ENCODE measurements at places on chromosomes 3 and 15.

DNA sequence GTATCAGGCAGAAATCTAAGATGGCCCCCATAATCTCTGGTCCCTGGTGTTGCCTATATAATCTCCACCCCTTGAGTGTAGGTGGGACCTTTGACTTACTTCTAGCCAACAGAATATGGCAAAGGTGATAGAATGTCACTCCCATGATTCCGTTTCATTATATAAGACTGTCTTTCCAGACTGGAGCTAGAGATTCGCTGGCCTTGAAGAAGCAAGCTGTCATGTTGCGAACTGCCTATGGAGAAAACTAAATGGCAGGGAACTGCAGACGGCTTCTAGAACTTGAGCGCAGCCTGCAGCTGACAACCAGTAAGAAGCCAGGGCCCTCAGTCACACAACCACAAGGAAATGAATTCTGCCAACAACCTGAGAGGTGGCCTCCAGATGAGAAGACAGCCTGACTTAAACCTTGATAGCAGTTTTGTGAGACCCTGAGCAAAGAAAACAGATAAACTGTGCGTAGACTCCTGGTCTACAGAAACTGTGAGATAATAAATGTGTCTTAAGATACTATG lies 2.2 kb upstream of the KPNA1 start:
- DNase-seq = no peak

DNA sequence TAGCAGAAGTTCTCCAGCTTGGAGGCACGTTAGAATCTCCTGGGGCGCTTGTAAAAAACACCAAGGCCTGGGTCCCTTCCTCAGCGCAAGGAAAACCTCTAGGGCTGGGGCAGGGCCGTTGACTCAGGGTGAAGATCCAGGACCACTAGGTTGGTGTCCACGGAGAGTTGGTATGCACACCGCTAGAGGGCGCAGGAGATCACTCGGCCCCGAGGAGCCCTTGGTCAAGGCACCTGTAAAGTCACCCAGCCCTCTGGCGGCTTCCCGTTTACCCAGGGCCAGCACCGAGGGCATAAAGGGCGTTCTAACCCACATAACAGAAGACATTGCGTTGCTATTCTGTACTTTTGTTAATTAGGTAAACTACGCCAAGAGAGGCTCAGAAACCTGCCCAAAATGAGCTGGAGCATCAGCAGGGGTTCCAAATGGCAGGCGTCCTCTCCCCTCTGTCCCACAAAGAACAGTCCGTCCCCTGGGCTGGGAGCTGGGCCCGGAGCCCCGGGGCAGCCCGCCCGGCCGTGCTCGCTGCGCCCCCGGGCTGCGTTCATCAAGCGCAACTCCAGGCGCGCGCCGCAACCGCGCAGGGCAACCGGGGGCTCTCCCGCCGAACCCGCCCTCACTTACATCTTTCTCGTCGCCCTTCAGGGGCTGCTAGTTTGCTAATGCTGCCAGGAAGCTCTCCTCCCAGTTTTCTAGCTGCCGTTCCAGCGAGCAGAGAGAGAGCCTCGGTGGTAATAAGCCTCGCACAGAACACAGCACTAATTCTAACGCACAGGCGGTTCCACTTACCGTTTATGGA lies 332.1 kb downstream of the ARRDC4 start:
- DNase-seq = peak; percentile 28

DNA sequence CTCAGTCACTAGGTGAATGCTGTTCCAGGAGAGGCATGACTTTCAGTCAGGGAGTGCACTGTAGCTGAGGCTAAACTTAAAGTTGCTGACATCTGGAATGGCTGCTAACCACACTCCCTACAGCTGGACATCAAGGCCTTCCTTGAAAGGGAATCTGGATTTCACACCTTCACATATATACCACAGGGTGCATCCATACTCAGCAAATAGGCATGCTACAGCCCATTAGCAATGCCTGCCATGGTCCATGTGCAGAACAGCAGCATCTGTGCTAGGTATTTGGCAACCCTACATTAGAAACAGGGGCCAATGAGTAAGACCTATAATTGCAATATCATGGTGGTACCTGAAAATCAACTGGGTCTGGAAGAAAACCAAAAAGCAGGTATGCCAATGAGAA lies 74.8 kb downstream of the SNTN start:
- no peak for DNase-seq

DNA sequence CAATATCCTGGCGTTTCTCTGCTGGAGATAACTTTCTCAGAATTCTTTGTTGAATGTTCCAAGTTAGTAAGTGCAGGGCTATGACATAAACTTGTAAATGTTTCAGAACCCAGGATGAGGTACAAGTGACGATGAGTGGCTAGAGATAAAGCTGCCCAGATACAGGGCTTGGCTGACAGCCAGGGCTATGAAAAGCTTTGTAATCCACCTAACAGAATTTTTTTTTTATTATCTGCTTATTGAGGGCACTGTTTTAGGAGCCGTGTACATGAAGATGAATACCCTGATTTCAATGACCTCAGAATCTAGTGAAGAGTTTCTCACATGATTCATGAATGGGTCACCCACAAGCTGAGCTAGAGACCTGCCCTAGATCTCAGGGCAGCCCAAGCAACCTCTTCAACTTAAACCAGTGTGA lies 431.4 kb downstream of the DIPK2A start:
- DNase-seq = peak; percentile 42

GRCh38 chr3:14146381-14147065 lies 21.7 kb downstream of the TMEM43 start:
- no peak for DNase-seq

GRCh38 chr3:135249186-135249585 lies 454.1 kb downstream of the EPHB1 start:
- DNase-seq = no peak

- DNase-seq = no peak
Observed at GRCh38 chr3:155297100-155297499, 3.6 kb upstream of the STRIT1 start.

- peak; percentile 60 for DNase-seq
Observed at GRCh38 chr3:189144645-189145044, 27.1 kb upstream of the TPRG1 start.

DNA sequence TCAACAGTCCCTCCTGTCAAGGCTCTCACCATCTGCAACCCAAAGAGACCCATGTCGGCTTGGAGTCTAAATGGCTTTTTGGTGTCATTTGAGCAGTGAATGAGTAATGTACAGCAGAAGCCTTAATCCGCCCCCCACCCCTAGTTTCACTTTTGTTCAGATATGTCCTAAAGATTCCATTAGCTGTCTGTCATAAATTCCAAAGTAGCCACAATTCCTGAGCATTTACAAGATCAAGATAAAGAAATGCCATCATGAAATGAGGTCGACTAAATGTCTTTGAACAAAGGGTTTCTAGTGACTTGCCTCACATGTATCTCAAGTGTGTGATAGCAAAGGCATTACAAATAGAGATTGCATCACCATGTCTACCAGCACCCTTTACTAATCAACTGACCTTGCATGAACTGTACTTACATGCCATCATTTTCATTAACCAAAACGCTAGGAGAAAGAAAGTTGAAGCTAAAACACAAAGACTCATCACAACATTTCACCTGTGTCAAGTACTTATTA lies 123.8 kb upstream of the PHLDB2 start:
- peak; percentile 95 for DNase-seq

GRCh38 chr3:156948402-156949210 lies 122.5 kb downstream of the LEKR1 start:
- no peak for DNase-seq

DNA sequence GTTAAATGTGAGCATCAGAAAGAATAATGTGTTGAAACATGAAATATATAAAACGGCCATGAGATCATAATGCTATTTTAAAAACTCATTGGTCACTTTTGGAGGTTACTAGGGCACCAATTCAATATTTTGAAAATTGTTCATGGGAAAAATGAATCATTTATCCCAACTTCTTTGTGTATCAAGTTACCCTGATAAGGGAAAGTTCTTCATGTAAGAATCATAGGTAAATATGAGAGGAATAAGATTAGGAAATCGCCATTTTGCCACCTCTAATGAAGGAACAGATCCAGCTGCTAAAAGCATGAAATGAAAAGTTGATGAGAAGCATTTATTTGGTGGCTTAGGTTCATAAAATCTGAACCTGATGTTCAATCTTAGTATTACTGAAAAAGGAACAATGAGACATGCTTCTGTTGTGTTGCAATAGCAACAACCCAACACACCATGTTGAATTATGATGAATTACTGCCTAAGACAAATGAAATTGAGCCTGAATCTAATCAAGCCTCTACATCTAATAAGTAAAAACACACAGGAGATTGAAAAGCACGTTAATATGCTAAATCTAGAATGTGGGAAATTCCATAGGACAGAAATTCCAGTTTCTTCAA lies 32.5 kb downstream of the ABHD5 start:
- DNase-seq = peak; percentile 88

GRCh38 chr3:19702416-19703078 lies 231.5 kb downstream of the EFHB start:
- peak; percentile 10 for DNase-seq

GRCh38 chr15:45187894-45188830 lies at the start of gene SHF:
Gene SHF, minus strand, starts transcription at chr15:45187966. Its CDS starts 15 bp downstream, at chr15:45187951.
- peak; percentile 9 for DNase-seq

- DNase-seq = no peak
Observed at GRCh38 chr3:68771681-68772080, 160.7 kb downstream of the TAFA4 start.

DNA sequence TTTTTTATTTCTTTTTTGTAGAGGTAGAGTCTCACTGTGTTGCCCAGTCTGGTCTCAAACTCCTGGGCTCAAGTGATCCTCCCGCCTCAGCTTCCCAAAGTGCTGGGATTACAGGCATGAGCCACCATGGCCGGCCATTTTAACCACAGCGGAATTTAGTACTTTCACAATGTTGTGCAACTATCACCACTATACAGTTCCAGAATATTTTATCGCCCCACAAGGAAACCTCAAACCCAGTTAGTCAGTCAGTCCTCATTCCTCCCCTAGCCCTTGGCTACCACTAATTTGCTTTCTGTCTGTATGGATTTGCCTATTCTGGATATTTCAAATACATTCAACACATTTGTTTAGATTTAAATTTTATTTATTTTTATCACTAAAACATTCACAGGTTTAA lies 15.5 kb upstream of the HOMER2 start:
- peak; percentile 28 for DNase-seq

- no peak for DNase-seq
Observed at GRCh38 chr3:42098171-42098570, 7.0 kb downstream of the TRAK1 start.

DNA sequence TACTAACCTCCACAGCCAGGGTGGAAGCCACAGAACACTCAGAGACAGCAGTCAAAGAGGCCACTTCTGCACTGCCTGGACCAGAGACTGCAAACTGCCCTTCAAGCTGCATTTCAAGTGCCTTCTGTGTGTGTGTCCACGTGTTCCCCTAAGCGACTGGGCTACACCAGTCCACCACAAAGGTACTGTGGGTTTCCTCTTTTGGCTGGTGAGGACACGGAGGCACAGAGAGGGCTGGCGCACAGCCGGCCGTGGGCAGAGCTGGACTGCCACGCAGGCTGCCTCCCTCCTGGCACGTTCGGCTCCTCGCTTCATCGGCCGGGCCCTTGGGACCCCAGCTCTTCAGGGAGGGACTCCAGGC lies 60.9 kb downstream of the MGLL start:
- no peak for DNase-seq

GRCh38 chr3:122642935-122643334 lies 37.7 kb upstream of the PARP14 start:
- DNase-seq = no peak

GRCh38 chr3:70980646-70981170 lies 602.8 kb downstream of the FOXP1 start:
- DNase-seq = no peak

DNA sequence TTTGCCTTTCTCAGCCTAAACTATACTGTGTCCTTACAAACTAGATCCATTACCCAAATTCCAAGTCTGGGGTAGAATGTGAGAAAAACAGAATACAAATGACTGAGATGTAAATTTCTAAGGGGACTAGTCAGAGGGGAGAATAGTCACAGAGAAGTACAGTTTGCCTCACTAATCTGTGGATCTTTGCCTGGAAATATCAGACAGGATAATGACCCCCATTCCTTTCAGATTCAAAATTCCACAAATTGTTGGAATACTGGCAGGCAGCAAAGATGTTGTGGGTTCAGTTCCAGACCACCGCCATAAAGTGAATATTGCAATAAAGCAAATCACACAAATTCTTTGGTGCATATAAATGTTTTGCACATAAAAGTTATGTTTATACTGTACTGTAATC lies 762.8 kb upstream of the NR2F2 start:
- DNase-seq = no peak

GRCh38 chr3:107810171-107811071 lies 280.4 kb downstream of the CD47 start:
- no peak for DNase-seq

- DNase-seq = no peak
Observed at GRCh38 chr3:49386056-49386756, 25.6 kb downstream of the RHOA start.
